ENCODE measurements at places on chromosomes 16 and 17. TPM values are rescaled to one million over a fixed set of nuclear protein-coding genes. Genes with fewer than 3 reads are reported as not detected.
A peak's percentile ranks its signal among the peaks of the same experiment; 100 is the strongest.

Gene SCN4A
- total RNA-seq = 1.5 TPM

Gene ZFP3
- total RNA-seq = 6.0 TPM

Gene CD300A
- total RNA-seq = 10.3 TPM

Gene KIF19
- 5.1 TPM for total RNA-seq

Gene IL32
- 71.6 TPM for total RNA-seq

Gene DNAH2
- total RNA-seq = 1.6 TPM

Gene ANKRD11
- total RNA-seq = 139 TPM

Gene CA4
- total RNA-seq = 6.5 TPM

Gene ITGA2B
- total RNA-seq = 3.3 TPM

Gene PMFBP1
- 0.66 TPM for total RNA-seq

Gene MRC2
- total RNA-seq = 93.8 TPM

Gene CLEC3A
- total RNA-seq = not detected

Gene ADORA2B
- total RNA-seq = 1.2 TPM

Gene C17orf113
- total RNA-seq = 0.96 TPM

- DNase-seq = peak; percentile 30
Observed at GRCh38 chr16:14309001-14309886, 238.1 kb downstream of the MRTFB start.

DNA sequence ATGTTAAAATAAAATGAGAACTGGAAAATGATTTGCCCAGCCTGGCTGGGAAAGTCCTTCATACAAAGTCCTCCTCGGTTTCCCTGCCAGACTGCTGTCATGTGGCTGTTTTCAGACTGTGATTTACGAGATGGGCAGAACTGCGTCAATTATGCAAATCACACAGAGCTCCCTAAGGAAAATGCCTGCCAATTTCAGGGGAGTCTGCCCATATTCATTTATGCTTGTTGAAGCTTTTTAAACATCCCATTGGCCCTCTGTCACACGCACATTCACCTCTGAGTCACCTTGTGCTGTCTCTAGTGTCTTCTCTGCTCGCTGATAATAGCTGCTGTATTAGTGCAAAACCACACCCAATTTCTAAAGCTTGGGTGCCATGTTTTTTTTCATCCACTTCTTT is 81.7 kb upstream of the FAM20A start:
- no peak for DNase-seq

GRCh38 chr17:12492450-12492849 is 173.2 kb upstream of the MYOCD start:
- DNase-seq = no peak

DNA sequence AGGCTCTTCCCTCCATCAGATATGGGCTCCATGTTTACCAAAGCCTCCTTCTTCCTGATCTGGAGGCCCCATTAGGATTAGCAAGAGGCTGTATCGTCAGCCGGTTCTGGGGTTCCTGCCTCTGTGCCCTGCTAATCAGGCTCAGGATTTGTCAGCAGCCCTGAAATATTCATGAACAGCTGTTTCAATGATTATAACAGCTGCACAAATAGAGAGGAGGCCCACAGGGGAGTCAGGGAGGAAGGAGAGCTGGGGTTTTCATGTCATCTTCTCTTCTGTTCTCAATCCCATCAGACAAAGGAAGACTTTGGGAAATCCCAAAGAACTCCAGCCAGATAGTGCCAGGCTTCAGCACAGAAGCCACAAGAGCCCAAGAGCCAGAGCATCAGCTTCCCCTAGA is 72.3 kb upstream of the MMP2 start:
- DNase-seq = no peak

DNA sequence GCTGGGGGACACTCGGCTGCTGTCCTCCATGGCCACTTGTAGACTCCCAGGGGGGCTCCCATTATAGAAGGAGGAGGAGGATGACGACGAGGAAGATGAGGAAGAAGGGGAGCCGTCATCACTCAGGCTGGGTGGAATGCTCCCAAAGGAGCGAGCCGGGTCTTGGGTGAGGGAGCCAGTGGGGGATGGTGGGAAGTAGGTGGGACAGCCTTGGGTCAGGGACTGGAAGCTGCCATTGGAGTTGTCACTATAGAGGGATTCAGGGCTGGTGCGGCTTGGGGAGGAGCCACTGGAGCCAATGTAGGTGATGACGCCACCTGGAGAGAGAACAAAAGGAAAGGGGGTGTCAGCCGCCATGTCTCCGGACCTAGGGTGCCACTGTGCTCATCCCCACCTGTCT is 3.3 kb downstream of the NR1D1 start:
- DNase-seq = no peak

- DNase-seq = no peak
Observed at GRCh38 chr16:68772030-68772681, 35.1 kb downstream of the CDH1 start.

DNA sequence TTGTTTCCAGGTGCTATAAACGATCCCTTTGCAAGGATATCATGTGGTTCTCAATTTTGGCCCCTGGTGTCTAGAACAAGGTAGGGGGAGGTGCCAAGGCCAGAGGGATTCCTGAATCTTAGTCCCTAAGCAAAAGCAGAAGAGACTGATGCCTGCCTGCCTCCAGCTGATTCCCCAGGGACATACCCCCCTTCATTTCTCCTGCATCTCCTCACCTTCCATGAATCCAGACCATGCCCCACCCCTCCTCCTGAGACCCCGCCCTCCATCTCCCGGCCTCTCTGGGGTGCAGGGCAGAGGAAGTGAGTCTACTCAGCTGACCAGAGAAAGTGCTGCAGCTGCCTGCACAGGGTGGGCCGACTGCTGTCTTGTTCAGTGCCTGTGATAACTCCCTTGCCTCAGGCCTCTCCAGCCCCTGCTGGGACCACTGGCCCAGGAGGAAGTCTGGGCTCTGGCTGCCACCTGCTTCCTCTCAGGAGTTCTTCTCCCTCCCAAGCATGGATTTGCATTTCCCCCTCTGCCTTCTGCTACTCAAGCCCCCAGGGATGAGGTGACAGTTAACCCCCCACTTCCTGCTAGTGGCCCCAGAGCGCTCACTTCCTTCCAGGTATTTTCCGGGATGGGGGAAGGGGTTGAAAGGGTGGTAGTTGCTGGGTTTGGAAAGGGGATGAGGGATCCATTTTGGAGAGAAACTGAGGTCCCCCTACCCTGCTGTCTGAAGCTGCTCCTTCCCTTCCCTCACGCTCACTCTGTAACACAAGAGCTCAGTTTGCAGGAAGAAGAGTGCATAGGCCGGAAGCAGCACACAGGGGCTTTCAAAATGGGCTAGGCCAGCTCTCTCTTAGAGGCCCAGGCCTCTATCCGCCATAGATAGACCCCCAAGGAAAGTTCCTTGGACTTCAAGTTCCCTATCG is 10.5 kb upstream of the TSPOAP1 start:
- peak; percentile 76 for DNase-seq

- DNase-seq = peak; percentile 48
Observed at GRCh38 chr16:8760021-8760420, 37.4 kb downstream of the TMEM186 start.

DNA sequence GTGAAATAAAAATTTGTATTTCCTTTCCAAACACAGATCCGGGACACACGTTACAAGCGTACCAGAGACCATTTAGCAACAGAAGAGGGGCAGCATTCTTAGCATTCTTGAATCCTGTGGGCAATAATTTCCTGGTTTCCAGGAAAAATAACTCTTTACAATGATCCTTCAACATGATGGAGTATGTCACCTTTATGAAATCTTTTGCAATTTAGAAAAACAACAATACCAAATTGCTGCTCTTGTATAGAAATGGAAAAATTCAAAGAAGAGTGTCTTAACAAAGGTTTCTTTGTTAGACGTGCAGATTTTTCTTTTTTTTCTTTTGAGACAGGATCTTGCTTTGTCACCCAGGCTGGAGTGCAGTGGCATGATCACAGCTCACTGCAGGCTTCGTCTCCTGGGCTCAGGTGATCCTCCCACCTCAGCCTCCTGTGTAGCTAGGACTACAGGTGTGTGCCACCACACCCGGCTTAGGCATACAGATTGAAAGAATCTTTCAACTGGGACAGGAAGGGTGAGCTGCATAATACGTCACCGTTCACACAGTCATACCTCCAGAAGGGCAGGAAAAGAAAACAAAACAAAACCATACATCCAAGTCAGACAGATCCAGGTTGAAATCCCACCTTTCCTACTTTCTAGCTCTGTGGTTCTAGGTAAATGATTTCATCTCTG is 10.8 kb upstream of the GCSH start:
- DNase-seq = peak; percentile 20

DNA sequence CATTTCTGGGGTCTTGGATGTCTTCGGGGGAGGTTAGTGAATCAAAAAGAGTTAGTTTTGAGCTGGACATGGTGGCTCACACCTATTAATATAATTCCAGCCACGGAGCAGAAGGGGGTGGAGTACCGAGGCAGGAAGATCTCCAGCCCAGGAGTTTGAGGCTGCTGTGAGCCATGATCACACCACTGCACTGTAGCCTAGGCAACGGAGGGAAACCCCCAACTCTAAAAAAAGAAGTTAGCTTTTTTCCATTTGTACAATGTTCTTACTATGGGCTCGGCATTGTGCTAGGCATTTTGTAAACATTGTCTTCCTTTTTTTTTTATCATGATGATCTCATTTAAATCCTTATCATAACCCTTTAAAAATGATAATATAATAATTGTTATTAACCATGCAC is 8.3 kb upstream of the SNF8 start:
- DNase-seq = no peak

- DNase-seq = no peak
Observed at GRCh38 chr16:71628810-71629209, 2.8 kb downstream of the MARVELD3 start.

- DNase-seq = no peak
Observed at GRCh38 chr17:55728361-55728760, 5.7 kb upstream of the TMEM100 start.

DNA sequence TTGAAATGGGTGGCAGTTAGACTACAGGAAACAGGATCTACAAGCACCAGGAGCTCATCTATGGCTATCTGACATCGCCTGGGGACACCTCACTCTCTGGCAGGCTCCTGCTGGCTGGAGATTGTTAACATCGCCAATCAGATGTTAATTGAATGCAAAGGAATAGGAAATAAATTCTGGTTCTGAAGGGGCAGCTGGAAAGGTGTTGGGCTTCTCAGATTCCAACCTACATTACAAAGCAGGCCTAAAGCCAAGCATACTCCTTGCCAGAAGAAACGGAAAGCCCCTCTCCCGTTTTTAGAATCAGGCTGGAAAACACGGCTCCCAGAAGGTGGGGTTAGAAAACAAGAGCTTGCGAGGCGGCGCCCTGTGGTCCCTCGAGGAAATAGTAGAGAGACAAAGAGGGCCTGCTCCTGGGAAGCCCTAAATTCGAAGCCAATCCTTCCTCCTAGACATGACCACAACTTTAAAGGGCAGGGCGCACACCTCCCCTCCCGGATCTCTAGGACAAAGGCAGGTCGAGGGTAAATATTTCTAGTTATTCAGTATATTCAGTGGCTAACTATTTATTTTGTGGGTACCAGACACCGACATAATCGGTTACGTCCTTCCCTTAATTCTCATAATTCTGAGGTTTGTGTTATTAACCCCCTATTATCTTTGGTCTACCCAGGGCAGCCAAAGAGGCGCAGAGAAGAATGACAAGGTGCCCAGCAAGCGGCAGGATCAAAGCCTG is 763 bp upstream of the TOM1L1 start:
- DNase-seq = no peak

- no peak for DNase-seq
Observed at GRCh38 chr17:1035546-1036170, 38.7 kb downstream of the TIMM22 start.

GRCh38 chr17:2782055-2782454 is 14.2 kb upstream of the RAP1GAP2 start:
- DNase-seq = no peak

GRCh38 chr17:28306954-28307401 is 12.0 kb upstream of the TMEM97 start:
- no peak for DNase-seq

DNA sequence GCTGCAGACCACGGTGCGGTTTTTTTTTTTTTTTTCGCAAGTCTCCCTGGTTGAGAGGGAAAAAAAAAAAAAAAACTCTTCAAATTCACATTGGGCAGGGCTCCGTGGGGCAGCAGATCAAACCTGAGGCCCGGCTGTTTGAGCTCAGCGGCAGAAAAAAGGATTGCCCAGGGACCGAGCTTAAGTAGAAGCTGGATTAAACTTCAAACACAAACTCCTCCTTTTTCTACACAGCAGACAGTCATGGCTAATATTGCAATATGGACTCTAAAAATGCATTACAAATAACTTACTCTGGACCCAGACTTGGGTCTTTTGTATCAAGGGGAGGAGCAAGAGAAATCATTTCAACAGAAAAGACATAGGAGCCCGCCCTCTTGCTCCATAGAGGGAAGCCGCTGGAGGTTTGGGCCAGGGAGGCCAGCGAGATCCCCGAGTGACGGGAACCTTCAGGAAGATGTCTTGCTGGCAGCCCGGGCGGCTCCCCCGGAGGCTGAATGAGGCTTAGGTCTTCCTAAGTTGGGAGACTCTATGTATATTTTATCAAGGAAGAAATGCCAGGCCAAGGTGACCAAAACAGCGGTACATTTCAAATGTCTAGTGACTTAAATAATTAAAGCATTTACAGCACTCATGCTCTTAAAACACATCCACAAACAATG is 167.7 kb downstream of the ZNF423 start:
- DNase-seq = no peak

DNA sequence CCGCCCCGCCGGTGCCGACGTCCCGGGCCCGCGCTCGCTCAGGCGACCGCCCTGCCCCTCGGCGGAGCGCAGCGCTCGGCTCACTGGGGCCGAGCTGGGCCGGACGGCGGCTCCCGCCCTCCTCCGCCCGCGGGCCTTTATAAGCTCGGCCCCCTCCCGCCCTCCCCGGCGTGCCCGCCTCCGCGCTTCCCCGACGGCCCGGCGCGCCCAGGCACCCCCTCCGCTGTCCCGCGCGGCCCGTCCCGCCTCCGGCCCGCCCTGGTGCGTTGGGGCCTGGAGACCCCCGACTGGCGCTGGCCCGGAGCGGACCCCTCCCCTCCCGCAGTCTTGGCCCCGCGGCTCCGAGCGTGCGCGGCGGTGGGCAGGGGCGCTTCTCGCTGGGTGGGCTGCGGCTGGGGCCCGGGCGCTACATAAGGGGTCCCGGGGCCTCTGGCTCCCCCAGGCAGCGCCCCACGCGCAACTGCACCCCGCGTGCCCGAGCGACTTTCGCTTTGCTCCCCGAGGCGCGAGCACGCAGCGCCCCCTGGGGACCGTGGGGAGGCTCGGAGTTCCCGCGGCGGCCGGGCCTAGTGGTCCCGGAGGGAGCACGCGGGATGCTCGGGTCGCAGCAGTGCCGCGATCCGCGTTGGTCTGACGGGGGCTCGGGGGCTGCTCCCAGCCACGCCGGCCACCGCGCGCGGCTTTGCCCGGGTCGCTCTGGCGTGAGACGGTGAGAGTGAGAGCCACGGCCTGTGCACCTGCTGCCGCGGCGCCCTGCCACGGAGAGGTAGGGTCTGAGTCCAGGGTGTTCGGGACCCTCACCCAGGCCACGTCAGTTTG is at the start of gene PIEZO1:
Gene PIEZO1 (minus strand): TSS at position 115 of the 819 bp plus-strand sequence. CDS start 256 bp downstream, outside the sequence.
- DNase-seq = peak; percentile 93
